ENCODE measurements at places on chromosomes 12 and 14. TPM values are rescaled to one million over a fixed set of nuclear protein-coding genes. Genes with fewer than 3 reads are reported as not detected.

Gene PPP1R1A
- total RNA-seq = not detected

Gene APOLD1
- 2.0 TPM for total RNA-seq

Gene ZNF891
- 0.42 TPM for total RNA-seq

Gene EXOC3L4
- not detected for total RNA-seq

Gene KRT71
- total RNA-seq = not detected

Gene BAZ2A
- 42.3 TPM for total RNA-seq

Gene PTMS
- 192 TPM for total RNA-seq

Gene ALDH6A1
- 9.0 TPM for total RNA-seq

Gene SDR9C7
- 5.1 TPM for total RNA-seq

Gene ATF7IP
- total RNA-seq = 40.9 TPM

Gene TAS2R42
- total RNA-seq = not detected

Gene RTN1
- not detected for total RNA-seq

All from airway epithelial cell (primary cell).